ENCODE measurements at places on chromosomes 12 and 14.

- DNase-seq, result no peak
These were observed 102.2 kb downstream of the TTC6 start for GRCh38 chr14:37697489-37698121.

DNA sequence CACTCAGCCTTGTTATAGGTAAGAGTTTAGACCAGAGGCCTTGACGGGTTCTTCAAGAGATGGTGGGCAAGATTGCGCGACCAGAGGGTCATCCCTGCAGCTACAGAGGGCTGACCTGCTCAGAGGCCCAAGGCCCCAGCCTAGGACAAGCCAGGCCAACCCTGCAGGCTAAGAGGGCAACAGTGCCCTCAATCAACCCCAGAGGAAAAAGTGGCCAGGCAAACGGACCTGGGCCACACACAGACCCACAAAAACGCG is 1.3 kb downstream of the SSH1 start:
- no peak for DNase-seq

- no peak for DNase-seq
These were observed 27.9 kb upstream of the DICER1 start for GRCh38 chr14:95185033-95185766.

DNA sequence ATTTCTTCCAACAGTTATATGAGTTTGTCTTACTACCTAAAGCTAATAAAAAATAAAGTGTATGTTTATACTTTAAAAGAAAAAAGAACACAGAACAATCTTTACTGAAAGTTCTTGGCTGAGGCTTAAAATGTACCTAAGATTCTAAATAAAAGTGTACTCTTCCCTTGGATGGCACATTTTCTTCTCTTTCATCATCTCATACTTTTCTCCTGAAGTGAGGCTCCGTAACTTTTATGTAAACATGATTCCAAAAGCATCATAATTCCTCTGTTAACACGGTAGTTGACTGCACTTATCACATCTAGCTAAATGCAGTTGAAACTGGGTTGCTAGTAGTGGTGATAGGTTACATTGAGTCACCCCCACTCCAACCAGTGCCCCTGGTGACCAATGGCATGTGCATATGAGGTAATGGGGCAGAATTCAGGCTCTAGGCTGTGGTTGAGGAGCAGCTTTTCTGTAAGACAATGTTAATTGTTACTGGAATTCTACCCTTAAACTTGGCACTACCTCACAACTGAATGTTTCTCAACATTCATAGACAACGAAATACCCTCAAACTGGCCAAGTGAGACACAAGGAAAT is 38.4 kb downstream of the WASHC3 start:
- no peak for DNase-seq

- DNase-seq, result no peak
These were observed 80.8 kb downstream of the LLPH start for GRCh38 chr12:66049538-66050282.

- no peak for DNase-seq
These were observed 2.1 kb downstream of the MSI1 start for GRCh38 chr12:120366845-120367232.
